ENCODE measurements at places on chromosomes 12 and 14.

DNA sequence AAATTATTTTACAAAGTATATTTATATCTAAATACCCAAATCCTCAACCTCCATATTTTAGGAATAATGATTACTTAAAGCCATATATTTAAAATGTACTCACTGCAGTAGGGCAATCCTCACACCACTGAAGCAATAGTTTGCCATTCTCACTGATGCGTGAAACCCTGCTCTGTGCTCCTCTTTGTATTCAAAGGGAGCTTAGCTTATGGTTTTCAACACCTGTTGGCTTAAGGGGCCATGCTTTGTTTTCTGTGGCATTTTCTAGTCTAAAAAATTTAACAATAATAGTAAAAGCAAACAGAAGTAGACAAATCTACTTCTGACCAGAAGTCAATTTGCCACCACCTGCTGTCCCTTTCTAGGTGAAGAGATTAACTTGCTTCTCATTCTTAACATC lies 294.6 kb downstream of the FLRT2 start:
- DNase-seq: no peak

- DNase-seq: peak; percentile 16
Measured at GRCh38 chr12:32989705-32990104, 93.1 kb upstream of the PKP2 start.

DNA sequence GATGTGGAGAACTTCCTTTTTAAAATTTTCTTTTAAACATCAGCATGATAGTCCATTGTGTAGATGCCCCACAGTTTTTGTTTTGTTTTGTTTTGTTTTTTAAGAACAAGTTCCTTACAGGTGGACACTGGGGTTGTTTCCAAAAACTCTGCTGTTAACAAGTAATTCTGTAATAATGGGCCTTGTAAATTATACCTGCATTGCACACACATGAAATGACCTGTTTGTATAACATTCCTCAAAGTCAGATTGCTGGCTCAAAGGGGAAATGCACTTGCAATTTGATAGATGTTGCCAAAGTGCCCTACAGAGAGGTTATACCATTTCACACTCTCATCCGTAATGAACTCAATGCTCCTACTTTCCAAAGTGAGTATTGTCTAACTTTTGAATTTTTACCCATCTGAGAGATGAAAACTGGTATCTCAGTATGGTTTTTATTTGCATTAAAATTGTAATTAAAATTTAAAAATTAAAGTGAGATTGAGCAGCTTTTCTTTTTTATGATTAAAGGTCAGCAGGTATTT lies 89.2 kb downstream of the SPPL3 start:
- no peak for DNase-seq

- peak; percentile 16 for DNase-seq
Measured at GRCh38 chr12:98646294-98647090, 1.4 kb downstream of the APAF1 start.

GRCh38 chr12:124543052-124543589 lies 24.3 kb downstream of the NCOR2 start:
- DNase-seq: peak; percentile 42

GRCh38 chr14:84707830-84708229 lies 822.1 kb upstream of the FLRT2 start:
- DNase-seq: no peak

DNA sequence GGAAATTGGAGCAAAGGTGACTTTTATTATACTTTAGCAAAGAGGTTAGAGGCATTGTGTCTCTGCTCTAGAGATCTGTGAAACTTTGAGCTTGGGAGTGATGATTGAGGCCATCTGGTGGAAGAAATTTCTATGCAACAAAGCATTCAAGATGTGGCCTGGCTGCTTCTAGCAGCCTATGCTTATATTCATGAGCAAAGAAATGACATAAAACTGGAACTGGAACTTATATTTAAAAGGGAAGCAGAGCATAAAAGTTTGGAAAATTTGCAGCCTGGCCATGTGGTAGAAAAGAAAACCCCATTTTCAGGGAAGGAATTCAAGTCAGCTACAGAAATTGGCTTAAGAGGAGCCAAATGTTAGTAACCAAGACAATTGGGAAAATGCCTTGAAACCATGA lies 70.4 kb downstream of the SDR9C7 start:
- no peak for DNase-seq

DNA sequence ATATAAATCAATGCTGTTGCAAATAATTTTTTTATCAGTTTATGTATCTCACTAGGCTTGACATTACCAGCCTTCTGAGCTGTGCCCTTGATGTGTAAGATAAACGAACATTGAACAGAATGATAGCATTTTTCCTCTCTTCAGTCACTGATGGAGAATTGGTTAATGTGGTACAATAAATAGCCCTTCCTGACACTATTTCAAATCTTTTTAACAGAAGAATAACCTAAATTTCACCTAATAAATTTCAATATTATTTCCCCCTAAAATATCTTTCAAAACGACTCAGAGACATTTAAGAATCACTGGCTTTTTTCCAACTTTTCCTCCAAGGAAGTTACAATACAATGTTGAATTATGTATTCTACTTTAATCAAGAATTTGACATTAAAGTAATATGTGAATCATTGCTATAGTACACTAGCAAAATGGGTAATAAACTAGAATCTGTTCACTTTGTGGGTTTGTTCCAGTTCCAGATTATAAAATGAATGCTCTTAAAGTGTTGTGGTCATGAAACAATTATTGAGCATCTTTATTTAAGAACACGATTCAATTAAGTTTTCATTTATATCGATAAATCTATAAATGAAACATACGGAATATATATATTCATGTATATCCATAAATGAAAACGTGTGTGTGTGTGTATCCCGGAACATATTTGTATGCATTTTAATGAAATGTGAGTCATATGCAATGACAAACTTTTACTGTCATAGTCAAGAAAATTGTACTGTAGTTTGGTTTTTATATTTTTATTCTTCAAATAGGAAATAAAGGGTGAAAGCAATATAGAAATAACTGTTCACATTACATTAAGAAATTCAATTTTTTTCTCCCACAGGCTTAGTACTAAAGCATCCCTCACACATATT lies 2.5 kb upstream of the ATP2B1 start:
- DNase-seq: no peak

GRCh38 chr14:105315211-105315721 lies 718 bp downstream of the PACS2 start:
- peak; percentile 51 for DNase-seq

DNA sequence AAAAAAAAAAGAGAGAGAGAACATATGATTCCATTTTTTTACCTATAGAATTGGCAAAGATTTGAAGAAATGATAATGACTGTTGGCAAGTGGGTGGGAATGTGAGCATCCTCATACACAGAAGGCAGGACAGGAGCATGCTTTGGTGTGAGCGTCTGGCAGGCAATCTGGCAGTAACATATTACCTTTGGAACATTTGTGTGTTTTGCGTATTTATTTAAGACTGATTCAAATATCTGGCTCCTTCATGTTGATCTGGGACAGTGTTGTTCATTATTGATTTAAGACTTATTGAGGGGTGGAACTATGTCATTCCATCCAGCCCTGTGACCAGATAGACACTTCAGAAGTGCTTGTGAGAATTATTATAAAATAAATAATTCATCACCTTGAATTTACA lies 53.1 kb downstream of the PPP1R36 start:
- DNase-seq: no peak

- no peak for DNase-seq
Measured at GRCh38 chr12:29343022-29343799, 37.8 kb downstream of the ERGIC2 start.

DNA sequence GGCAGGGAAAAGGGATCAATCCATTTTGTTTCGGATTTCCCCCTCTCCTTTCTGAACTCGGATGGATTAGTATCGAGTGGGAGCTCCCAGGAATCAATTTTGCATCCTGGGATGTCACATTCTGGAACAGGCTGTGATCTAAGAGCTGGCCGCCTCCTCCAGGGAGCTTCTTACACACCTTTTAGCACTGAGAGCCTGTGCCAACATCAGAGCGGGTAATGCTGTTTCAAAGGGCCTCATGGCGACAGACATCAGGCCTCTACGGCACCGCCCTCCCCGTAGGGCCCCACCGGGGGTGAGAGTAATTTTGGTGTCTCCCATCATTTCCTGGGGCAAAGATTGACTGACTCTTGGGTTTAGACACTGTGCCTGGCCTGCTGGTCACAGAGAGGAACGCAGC lies 2.7 kb downstream of the GALNT9 start:
- no peak for DNase-seq

DNA sequence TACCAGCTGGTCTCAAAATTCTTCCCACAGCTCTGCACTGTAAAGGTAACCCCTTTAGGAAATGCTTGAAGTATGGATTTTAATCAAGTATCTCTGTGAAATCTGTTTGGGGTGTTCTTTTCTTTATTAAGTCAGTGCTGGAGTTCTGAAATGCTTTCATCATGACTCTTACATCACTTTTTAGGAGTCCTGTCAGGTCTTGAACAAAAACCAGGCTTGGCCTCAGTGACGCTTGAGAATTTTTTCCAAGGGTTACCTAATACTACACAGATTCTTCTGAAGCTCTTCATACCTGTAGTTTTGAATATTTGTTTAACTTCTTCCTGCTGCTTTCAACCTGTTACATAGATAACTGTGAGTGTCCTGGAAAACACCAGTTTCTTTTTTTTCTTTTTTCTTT lies 47.0 kb upstream of the KCNH3 start:
- peak; percentile 97 for DNase-seq

DNA sequence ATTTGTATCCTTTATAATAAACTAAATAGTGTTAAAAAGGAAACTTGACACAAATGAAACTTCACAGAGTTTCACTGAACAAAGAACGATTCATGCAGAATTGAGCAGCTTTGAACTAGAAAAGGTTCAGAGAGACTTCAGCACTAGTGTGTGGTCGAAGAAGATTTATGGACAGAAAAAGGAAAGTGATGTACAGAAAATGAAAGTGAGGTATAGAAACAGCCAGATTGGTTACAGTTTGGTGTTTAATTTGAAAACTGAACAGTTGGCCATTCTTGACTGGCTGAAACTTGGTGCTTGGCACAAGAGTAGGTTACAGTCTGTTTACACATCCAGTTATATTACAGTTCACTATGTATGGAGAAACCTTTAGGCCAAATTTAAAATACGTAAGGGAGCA lies 207.1 kb downstream of the GALC start:
- no peak for DNase-seq

DNA sequence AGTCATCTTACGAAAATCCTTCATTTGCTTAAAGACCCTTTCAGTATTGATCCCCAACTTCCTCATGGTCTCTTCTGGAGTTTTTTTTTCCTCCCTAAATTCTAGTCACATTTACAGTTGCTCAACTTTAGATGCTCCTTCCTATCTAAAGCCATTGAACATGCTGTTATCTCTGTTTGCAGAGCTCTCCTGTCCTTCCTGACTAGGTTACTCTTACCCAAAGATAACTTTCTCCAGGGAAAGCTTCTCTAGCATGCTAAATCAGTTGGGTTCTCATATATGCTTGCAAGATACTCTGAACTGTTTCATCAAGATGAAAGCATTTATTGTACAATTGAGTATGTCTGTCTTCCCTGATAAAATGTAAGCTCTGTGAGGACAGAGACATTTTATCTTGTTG lies 1.8 kb upstream of the RAB21 start:
- no peak for DNase-seq

- peak; percentile 52 for DNase-seq
Measured at GRCh38 chr14:20512177-20512905, 7.0 kb downstream of the RNASE10 start.

- DNase-seq: no peak
Measured at GRCh38 chr14:46902837-46903236, 251.3 kb upstream of the RPL10L start.

DNA sequence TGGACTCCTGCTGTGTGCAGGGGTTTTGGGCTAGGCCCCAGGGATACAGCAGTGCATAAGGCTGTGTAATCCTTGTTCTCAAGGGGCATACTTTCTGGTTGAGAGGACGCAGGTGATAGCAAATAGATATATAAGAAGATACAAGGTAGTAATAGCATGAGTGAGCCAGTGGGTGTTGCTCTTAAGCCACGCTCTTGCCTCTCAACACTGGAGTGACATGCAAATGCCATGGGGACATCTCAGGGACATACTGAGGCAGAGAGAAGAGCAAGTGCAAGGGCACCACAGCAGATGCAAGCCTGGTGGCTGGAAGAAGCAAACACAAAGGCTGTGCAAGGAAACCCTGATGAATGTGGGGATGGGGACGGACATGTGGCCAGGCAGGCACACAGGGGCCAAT lies 223.3 kb downstream of the CHST11 start:
- DNase-seq: no peak

DNA sequence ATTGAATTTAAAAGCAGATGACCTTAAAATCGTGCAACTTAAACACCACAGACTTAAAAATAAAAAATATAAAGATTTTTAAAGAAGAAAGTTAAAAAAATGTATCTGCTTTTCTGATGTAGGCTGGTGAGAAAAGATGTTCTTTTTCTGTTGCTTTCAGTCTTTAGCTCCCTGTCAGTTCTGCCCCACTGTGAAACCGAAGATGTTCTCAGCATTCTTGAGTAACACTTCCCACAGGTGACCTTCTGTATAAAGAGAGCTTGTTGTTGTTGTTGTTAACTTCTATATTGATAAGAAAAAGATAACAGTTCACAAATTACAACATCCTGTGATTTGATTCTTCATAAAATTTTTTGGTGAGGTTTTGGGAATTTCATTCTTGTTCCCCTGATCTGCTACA lies 377.9 kb upstream of the RGS6 start:
- no peak for DNase-seq

DNA sequence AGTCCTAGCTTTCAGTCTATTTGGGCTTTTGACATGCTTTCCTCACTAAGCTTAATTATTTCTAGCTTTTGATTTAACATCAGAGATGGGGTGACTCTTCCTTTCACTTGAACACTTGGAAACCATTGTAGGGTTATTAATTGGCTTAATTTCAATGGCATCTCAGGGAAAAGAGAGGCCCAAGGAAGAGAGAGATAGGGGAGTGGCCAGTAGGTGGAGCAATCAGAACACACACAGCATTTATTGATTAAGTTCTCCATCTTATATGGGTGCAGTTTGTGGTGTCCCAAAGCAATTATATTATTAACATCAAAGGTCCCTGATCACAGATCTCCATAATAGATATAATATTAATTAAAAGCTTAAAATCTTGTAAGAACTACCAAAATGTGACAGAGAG lies 1466.1 kb upstream of the SEL1L start:
- no peak for DNase-seq

GRCh38 chr12:56927281-56927680 lies 6.9 kb downstream of the SDR9C7 start:
- DNase-seq: no peak

- no peak for DNase-seq
Measured at GRCh38 chr14:75910048-75910447, 71.7 kb downstream of the TGFB3 start.

Data from trophoblast cell (in vitro differentiated cells and primary cell).